ENCODE measurements at places on chromosomes 6 and 20. TPM values are rescaled to one million over a fixed set of nuclear protein-coding genes. Genes with fewer than 3 reads are reported as not detected.

SCRT2 gene
- not detected for total RNA-seq

GJA10 gene
- not detected for total RNA-seq

NRN1 gene
- total RNA-seq: 142 TPM

MPIG6B gene
- not detected for total RNA-seq

DEFB121 gene
- total RNA-seq: not detected

CGA gene
- not detected for total RNA-seq

MUC22 gene
- total RNA-seq: not detected

CASS4 gene
- 0.11 TPM for total RNA-seq

ZBP1 gene
- not detected for total RNA-seq

BTNL2 gene
- total RNA-seq: not detected

PRPF6 gene
- total RNA-seq: 57.6 TPM

TRIM31 gene
- not detected for total RNA-seq

All from articular chondrocyte of knee joint (primary cell).